SK-N-SH (cell line): ENCODE measurements at places on chromosomes 1 and 21. TPM values are rescaled to one million over a fixed set of nuclear protein-coding genes. Genes with fewer than 3 reads are reported as not detected.

GRCh38 chr21:25701529-25701928, 33.2 kb downstream of the ATP5PF start:
- no peak for DNase-seq

- DNase-seq = no peak
Measured at GRCh38 chr1:69122373-69122772, 445.3 kb upstream of the LRRC7 start.

Gene GBP7
- not detected in 2 replicates for polyA plus RNA-seq

Gene KIAA0040
- polyA plus RNA-seq = 0.08 and 0.15 TPM in 2 replicates

- peak; percentile 49 for DNase-seq
Measured at GRCh38 chr1:212928323-212929291, 21.7 kb upstream of the VASH2 start.

DNA sequence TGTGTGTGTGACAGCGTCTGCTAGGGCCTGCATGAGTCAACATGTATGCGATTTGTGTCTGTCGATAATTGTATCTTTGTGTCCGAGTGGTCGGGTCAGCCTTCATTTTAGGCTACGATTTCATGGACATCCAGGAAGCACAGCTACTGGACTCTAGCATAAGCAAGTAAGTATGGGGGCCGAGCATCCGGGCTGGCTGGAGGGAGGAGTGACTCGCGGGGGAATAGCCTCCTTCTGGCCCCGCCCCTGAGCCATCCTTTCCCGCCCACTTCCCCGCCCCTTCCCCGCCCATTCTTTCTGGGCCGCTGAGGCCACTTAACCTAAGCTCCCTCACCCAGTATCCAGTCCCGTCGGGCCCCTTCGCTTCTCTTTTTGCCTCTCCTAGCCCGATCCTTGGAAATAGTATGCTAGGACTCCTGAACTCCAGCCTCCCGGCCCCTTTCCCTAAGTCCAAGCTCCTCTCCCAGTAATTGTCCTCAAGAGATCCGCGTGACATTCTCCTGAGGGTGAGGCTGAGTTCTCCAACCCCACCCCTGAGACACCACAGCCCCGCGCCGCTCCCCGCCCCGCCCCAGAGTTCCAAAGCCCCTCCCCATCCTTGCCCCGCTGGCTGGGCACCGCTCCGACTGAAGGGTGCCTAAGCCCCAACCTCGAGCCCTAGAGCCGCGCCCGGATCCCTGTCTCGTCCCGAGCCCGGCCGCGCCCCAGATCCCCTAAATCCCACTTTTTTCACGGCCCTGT, 1.2 kb downstream of the MAP3K6 start:
- DNase-seq = peak; percentile 97

- no peak for DNase-seq
Measured at GRCh38 chr1:244220410-244220809, 169.3 kb downstream of the ZBTB18 start.

DNA sequence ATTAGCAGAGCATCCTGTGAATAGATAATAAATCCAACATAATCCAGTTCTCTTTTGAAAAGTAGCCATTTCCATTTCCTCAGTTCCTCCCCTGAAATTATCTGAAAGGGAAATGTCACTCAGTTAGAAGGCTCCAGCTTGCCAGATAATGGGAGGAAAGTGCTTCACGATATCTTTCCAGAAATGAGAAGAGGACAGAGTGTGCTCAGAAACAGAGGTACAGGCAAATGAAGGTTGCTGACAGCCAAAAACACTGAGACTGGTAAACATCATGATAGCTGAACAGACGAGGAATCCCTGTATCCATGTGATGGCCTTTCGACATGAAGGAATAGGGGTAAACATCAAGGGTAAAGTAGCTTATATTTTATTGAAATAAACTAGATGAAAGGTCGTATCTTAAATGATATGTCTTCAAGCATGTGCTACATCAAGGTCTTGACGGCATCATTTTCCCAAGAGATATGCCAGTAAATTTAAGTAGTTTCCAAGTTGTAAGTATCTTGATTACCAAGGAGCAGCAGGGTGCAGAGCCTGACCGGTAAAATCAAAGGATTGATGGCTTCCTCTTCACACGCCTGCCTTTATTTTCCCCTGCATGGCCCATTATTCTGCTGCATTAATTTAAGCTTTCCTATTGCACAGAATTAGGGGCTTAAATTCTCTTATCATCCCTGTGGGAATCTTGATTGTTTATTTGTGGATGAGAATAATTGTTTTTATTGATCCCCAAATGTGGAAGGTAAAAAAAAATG, 244.3 kb upstream of the ST6GALNAC5 start:
- DNase-seq = no peak

Gene ICOSLG
- polyA plus RNA-seq = 0.43 and 0.52 TPM in 2 replicates

Gene OLFM3
- 0.03 TPM in 1 of 2 replicates, not detected in the other for polyA plus RNA-seq

GRCh38 chr1:240189386-240189989, 97.8 kb downstream of the FMN2 start:
- DNase-seq = peak; percentile 44

GRCh38 chr1:178931858-178932551, 61.1 kb upstream of the ANGPTL1 start:
- DNase-seq = no peak

Gene VWA5B1
- polyA plus RNA-seq = not detected in 2 replicates

GRCh38 chr1:33244809-33245186, 11.5 kb upstream of the ZNF362 start:
- DNase-seq = no peak

Gene GADD45A
- polyA plus RNA-seq = 106 and 164 TPM in 2 replicates

- no peak for DNase-seq
Measured at GRCh38 chr1:55970526-55971110, 608.7 kb downstream of the PLPP3 start.

GRCh38 chr1:154838461-154838860, 31.6 kb downstream of the KCNN3 start:
- no peak for DNase-seq

DNA sequence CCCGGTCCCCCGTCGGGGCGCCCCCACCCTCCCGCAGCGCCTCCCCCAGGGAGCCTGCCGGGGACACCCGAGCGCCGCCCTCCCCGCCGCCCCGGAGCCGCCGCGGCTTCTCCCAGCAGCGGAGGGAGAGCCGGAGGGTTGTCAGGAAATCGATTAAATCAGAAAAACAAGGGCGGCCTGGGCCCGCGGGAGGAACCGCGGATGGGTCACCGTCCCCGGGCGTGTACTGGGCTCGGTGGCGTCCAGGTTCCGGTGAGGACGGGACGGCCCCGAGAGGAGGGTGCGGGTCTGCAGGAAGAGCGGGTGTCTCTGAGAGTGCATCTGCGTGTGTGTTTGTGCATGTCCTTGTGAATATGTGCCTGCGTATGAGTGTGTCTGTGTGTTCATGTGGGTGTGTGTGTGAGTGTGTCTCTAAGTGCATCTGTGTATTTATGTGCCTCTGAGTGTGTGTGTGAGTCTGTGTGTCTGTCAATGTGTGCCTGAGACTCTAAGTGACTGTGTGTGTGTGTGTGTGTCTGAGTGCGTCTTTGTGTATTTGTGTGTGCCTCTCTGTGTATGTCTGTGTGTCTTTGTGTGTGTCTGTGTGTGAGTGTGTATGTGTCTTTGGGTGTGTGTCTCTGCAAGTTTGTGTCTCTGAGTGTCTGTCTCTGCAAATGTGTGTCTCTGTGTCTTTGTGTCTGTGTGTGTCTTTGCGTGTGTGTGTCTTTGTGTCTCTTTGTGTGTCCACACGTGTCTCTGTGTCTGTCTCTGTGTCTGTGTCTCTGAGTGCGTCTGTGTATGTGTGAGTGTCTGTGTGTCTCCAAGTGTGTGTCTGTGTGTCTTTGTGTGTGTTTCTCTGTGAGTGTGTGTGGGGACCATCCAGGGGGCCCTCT, 1.1 kb downstream of the SPSB1 start:
- no peak for DNase-seq

GRCh38 chr21:41966041-41966833, 12.4 kb upstream of the C2CD2 start:
- no peak for DNase-seq

Gene HCRTR1
- polyA plus RNA-seq = 0.03 TPM in 1 of 2 replicates, not detected in the other

- no peak for DNase-seq
Measured at GRCh38 chr1:29186252-29186651, 4.6 kb upstream of the SRSF4 start.

Gene TRAF5
- polyA plus RNA-seq = 7.6 and 10.5 TPM in 2 replicates

Gene CR1L
- not detected in 2 replicates for polyA plus RNA-seq

- no peak for DNase-seq
Measured at GRCh38 chr1:162081316-162081715, 11.8 kb downstream of the NOS1AP start.

DNA sequence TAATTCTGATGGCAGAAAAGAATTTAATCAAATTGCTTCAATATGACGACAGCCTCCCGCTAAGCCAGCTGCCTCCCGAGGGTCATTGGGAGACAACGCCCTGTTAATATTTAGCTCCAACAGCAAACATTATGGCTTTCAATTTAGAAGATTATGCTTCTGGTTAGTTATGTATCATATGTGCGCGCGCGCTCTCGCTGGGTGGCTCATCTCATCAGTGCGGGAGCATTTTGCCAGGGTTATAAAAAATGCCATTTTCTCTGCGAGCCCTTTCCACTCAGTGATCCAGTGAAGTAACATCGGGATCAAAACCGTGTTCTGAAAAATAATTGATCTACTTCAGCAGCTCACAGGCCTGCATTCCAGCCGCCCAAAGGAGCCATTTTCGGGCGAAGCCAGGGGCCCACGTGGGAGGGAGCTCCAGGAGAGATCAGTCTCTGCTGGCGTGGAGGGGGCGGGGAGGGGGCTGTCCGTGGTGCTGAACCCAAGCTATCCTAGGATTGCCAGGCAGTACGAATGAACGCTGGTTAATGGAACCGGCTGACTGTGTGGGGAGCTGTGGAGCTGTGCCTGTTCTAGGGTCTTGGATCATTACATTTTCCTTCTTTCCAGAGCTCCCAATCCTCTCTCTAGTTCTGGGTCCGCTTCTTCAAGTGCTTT, 219.1 kb upstream of the ZC3H12A start:
- DNase-seq = no peak

GRCh38 chr1:161200992-161201835, 953 bp upstream of the NDUFS2 start:
- no peak for DNase-seq

- no peak for DNase-seq
Measured at GRCh38 chr21:43689556-43690337, 29.2 kb upstream of the PDXK start.

DNA sequence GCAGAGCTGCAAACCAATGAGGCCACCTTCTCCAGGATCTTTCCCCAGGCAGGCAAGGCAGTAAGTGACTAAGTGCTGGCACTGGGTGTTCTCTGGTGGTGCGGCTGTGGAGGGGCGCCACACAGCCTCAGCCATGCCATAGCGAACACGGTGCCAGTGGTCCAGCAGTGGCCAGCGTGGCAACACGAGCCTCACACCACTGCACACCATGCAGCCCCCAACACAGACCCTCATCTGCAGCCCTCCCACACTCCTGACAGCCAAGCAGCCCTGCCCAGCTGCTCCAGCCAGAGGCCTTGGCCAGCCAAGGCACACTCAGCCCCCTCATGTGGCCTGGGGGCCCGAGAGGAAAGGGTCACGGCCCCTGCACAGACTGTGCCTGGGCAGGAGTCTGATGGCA, 3.0 kb downstream of the INTS11 start:
- no peak for DNase-seq
